ENCODE measurements at places on chromosomes 13 and 19.

DNA sequence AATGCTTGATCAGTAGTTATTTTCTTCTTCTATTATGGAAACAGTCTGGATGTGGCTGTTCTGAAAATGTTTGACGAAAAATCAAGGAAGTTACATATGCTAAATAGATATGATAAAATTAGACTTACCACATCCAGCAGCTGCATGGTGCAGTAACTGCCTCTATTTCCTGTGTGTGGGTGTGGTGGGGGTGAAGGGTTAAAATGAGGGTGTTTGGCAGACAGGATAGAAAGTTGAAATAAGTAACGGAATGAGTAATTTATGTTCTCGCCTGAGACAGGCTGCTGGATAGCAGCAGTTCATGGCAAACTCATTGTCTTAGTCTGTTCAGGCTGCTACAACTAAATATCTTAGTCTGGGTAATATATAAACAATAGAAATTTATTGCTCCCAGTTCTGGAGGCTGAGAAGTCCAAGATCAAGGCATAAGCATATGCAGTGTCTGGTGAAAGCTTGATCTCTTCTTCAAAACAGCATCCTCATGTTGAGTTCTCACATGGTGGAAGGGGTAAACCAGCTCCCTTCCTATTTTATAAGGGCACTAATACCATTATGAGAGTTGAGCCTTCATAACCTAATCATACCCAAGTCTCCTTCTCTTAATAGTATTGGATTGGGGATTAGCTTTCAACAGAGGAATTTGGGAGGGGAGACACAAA, 1248.9 kb downstream of the SLITRK5 start:
- DNase-seq = no peak

DNA sequence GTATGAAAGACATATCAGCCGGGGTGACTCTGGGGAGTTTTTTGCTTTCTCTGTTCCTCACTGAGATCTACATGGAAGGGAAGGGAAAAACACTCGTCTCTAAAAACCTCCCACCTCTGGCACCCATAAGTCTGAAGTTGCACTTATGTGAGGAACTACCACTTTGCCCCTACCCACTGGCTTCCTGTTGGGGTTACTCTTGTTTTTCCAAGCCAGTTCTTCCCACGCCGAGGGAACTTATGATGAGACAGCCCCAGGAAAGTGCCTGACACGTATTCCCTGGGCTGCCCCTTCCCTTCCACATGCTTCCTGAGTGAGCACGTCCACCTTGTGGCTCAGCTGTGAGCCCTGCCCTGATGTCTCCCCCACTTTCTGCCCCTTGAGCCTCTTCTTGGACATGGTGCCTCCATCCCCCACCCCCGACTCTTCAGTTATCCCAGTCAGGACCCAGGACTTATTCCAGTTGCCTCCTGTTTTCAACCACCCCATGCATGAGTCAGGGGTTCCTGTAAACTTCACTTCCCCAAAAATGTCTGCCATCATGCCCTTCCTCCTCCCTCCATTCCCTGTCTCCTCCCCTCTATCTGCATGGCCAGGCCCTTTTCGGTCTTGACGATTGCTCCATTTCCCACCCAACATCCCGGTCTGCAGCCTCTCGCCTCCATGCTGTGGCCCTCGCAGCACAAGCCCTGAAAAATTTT, 5.1 kb upstream of the SIGLEC7 start:
- no peak for DNase-seq

DNA sequence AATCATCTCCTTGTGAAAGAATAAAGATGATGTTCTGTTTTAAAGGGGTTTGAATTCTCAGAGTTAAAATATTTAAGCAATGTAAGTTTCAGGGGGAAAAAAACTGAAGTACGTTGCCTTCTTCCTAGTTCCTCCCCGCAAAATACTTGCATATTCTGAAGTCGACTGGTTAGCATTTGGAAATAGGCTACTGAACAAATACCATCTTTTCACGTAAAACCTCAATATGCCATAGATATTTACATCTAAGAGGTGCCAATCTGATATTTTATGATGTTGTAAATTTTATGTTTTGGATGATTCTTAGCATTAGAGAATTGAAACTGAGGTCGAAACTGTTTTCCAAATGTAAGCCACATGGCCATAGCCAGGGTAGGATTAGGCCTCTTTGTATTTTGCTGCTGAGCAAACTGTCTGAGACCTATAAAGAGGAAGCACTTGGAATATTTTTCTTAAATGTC, 138.3 kb downstream of the FLT1 start:
- no peak for DNase-seq

DNA sequence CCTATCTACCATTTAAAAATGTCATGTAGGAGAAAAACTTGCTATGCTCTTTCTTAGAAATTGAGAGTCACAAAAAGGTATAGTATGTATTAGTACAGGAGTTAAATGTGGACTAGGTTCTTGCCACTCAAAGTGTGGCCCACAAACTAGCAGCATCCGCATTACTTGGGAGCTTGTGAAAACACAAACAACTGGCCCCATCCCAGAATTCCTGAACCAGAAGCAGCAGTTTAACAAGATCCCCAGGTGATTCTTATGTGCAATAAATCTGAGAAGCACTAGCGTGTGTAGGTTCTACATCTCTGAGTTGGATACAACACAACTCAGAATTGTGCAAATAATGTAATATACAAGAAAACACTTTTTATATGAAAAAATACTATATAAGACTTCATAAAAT, 325.9 kb downstream of the DCT start:
- no peak for DNase-seq

GRCh38 chr13:78816154-78816553, 157.2 kb upstream of the OBI1 start:
- no peak for DNase-seq

DNA sequence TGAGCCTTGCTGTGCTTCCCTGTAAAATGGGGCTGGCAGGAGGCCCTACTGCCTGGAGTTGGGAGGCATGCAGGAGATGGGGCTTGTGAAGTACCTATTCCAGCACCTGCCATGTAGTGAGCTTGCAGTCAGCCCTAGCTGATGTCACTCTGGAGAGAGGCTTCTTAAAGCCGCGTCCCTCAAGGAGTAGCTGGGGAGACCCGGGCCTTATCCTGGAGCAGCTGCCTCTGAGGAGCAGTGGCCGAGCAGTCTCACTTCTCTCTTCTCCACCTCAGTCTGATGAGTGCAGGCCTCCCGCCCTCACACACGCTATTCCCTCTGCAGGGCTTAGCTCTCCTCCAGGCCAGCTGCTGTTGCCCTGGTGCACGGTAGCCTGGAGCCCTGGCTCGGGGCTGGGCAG, 18.0 kb downstream of the CLASRP start:
- DNase-seq = no peak

DNA sequence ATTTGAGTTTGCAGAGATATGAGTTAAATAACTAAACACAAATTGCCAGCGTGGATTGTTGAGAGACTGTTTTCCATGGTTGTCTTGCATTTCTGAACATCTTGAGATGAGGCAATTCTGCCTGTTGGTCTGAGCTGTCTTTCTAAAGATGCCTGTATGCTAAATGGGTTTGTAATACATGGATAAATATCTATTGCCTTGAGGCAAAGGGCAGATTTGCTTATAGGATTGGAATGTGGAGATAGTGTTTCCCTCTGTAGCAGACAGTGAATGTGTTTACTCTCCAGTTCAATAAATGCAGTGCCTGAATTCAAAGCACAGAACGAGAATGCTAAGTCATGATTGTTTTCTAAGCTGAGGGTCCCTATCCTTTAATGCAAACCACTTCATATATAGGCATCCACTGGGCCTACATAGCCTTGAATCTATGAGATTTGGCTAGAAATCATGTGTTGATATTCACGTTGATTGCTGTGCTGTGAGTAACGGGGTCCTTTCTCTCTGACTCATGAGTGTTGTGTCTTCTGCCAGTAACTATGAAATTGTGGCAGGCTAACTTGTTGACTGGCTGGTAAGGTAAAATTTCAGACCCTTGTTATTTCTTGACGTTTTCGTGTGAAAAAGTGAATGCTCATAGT, 2554.8 kb downstream of the PCDH9 start:
- no peak for DNase-seq

DNA sequence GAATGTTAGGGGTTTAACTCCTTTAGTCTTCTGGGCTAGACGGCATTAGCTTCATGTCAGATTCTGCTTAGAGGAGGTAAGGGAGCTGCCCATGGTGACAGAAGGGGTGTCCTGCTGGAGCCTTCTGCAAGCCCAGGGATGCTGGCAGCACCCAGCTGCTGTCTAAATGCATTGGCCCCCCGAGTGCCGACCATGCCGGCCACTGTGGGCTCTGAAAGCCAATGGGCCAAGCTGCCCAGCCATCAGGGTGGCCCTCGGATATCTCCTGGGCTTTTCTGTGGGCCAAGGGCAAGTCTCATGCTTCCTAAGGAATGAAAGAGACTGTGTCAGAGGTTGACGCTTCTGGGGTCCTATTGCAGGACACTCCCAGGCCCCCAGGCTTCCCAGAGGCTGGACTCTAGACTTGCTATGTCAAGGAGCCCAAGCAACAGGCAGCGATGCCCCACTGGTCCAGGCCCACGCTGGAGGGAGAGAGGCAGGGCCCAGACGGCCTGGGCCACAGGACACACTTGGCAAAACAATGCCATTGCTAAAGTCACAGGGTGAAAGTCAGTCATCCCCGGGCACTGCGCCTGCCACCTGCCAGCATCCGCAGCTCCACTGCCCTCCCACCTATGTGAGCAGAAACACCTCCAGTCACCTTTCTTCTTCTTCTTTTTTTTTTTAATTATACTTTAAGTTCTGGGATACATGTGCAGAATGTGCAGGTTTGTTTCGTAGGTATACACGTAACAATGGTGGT, 160.2 kb upstream of the GPR12 start:
- DNase-seq = no peak

DNA sequence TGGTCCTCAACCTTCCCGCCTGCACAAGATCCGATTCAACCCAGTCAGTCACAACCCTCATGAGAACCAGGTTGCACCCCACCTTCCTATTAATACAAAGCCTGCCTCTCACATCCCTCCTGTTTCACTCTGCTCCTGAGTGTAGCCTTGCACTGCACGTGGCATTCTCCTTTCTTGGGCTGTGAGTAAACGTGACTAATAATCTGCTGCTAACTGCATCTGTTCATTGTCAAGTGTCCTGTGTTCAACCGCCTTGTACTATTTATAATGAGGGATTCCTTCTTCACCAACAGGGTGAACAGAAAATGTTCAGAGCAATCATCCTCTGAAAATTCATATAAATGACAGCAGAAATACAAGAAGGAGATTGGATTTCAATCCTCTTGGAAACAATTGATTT, 1608.2 kb downstream of the SLITRK5 start:
- no peak for DNase-seq
